Activated naive CD4-positive, alpha-beta T cell treated with anti-CD3 and anti-CD28 coated beads for 36 hours (primary cell): ENCODE measurements at places on chromosomes 6 and 20. TPM values are rescaled to one million over a fixed set of nuclear protein-coding genes. Genes with fewer than 3 reads are reported as not detected.

DNA sequence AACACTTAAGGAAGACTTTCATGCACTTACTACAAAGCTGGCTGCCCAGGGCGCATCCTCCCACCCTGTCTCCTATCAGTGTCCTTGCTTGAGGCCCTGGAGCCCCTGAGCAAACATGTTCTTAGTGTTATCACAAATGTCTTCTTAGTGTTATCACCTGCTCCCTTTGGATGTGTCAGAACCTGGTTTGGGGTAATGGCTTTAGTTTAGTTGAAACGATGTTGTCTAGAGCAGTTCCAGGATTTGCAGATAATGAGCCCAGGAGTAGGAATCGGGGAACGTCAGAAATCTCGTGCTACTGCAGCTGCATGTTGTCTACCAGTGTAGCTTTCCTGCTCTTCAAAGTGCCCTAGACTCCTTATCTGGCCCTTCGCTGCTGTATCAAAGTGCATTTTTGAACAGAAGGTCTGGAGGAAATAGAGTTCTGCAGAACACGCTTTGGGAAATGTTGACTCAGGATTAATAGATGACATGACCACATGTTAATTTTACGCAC lies 69.6 kb downstream of the PHACTR2 start:
- no peaks in the 10 kb centered on the region for H3K27me3 ChIP-seq
- H3K36me3 ChIP-seq: no peaks in the 10 kb centered on the region
- H3K4me3 ChIP-seq: no peak overlapping the region
- no peak overlapping the region for H3K27ac ChIP-seq
- DNase-seq: no peak

GRCh38 chr6:38723783-38724182 lies 8.7 kb downstream of the DNAH8 start:
- peaks cover 16% of the 10 kb centered on the region for H3K27me3 ChIP-seq
- peaks cover 9% of the 10 kb centered on the region for H3K4me1 ChIP-seq
- peak overlapping the region; percentile 54 for H3K27ac ChIP-seq

GRCh38 chr6:56839533-56840183 lies 115.2 kb upstream of the BEND6 start:
- H3K27ac ChIP-seq: no peak overlapping the region
- H3K27me3 ChIP-seq: peaks cover 52% of the 10 kb centered on the region
- no peaks in the 10 kb centered on the region for H3K36me3 ChIP-seq
- no peak overlapping the region for H3K4me3 ChIP-seq

DNA sequence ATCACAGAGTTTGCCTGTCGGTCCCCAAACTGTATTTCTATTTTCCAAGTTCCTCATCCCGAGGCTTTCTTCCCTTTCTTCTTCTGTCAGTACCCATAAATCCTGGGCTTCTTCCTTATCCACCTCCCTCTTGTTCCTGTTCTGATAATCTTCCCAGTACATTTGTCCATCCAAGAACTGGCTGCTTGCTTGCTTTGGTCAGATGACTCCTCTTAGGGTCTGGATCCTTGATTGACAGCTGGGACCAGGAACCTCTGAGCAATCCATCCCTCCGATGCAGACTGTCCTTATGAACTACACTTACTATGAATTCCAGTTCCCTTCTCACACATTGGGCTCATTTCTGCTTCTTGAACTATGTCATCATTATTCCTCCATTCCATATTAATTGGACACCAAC lies 275.3 kb upstream of the CITED2 start:
- no peaks in the 10 kb centered on the region for H3K27me3 ChIP-seq
- no peak overlapping the region for H3K27ac ChIP-seq
- H3K4me3 ChIP-seq: no peak overlapping the region
- no peaks in the 10 kb centered on the region for H3K4me1 ChIP-seq
- no peak for DNase-seq
- no peaks in the 10 kb centered on the region for H3K36me3 ChIP-seq

DNA sequence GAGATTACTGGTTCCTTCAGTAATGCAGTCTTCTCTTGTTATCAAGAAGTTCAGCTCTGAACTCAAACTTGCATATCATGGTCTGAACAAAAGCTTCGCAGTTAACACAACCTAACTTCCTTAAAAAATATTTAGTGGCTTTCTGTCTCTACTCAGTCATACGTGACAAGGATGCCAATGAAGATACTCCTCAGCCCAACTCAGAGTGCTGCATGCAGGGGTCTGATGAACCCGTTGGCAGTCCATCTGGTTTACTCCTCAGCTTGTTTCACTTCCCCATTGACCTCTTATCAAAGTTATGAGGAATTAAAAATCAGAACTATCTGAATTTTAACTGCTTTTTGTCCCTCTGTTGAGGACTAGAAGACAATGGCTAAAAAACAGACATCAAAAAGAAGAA lies 56.6 kb upstream of the RIN2 start:
- no peak for DNase-seq
- H3K27ac ChIP-seq: no peak overlapping the region
- peaks cover 4% of the 10 kb centered on the region for H3K27me3 ChIP-seq
- no peak overlapping the region for H3K4me3 ChIP-seq
- H3K36me3 ChIP-seq: no peaks in the 10 kb centered on the region

GRCh38 chr6:110329714-110330436 lies 28.3 kb downstream of the METTL24 start:
- H3K4me3 ChIP-seq: no peak overlapping the region
- no peaks in the 10 kb centered on the region for H3K36me3 ChIP-seq
- no peaks in the 10 kb centered on the region for H3K4me1 ChIP-seq
- H3K27ac ChIP-seq: no peak overlapping the region
- no peaks in the 10 kb centered on the region for H3K27me3 ChIP-seq
- no peak for DNase-seq

DNA sequence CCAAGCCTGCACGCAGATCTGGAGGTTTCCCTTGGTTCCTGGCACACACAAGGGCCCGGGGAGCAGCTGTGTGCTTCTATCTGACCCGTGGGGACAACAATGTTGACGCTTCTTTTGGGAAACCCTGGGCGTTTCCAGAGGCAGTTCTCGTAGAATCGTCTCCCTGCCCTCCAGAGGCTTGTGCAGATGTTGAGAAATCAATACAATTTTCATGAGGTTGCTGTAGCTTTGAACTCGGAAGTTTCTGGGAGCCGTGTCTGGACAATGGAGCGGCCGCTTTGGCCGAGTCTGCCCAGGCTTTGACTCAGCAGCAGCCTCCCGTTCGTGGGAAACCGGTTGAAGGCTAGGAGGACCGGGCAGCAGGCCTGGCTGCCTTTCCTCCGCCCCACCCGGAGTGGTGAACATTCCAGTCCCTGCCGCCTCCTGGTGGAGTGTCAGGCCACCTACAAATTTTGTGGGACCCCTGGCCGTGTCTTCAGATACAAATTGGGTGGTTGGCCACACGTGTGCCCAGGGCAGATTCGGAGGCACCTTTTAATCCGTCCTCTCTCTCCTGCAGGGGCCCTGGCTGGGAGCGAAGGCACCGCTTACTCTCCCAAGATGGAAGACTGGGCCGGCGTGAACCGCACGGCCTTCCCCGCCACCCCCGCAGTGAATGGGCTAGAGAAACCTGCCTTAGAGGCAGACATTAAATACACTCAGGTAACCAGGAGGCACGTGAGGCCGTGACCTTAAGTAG lies 2.7 kb downstream of the PAX1 start:
- peaks cover 5% of the 10 kb centered on the region for H3K4me1 ChIP-seq
- H3K27me3 ChIP-seq: peaks cover 68% of the 10 kb centered on the region
- H3K36me3 ChIP-seq: peaks cover 2% of the 10 kb centered on the region
- H3K27ac ChIP-seq: no peak overlapping the region

GRCh38 chr20:19449051-19449450 lies 236.6 kb downstream of the SLC24A3 start:
- H3K4me3 ChIP-seq: no peak overlapping the region
- no peaks in the 10 kb centered on the region for H3K27me3 ChIP-seq
- peaks cover 6% of the 10 kb centered on the region for H3K4me1 ChIP-seq
- H3K27ac ChIP-seq: no peak overlapping the region
- no peak for DNase-seq

GRCh38 chr6:43698584-43699349 lies 11.2 kb upstream of the MRPS18A start:
- H3K27me3 ChIP-seq: peaks cover 9% of the 10 kb centered on the region
- no peak overlapping the region for H3K4me3 ChIP-seq
- no peaks in the 10 kb centered on the region for H3K36me3 ChIP-seq
- no peaks in the 10 kb centered on the region for H3K4me1 ChIP-seq
- no peak overlapping the region for H3K27ac ChIP-seq
- no peak for DNase-seq

GRCh38 chr6:158593670-158594069 lies 33.8 kb downstream of the TMEM181 start:
- DNase-seq: no peak
- no peak overlapping the region for H3K4me3 ChIP-seq
- peaks cover 11% of the 10 kb centered on the region for H3K4me1 ChIP-seq
- H3K27me3 ChIP-seq: no peaks in the 10 kb centered on the region
- no peak overlapping the region for H3K27ac ChIP-seq
- peaks cover 22% of the 10 kb centered on the region for H3K36me3 ChIP-seq

- no peaks in the 10 kb centered on the region for H3K27me3 ChIP-seq
- H3K4me1 ChIP-seq: no peaks in the 10 kb centered on the region
- no peak overlapping the region for H3K27ac ChIP-seq
- DNase-seq: no peak
- no peaks in the 10 kb centered on the region for H3K36me3 ChIP-seq
Observed at GRCh38 chr6:43871933-43872332, 101.9 kb downstream of the VEGFA start.

GRCh38 chr6:141830530-141830929 lies 302.2 kb upstream of the GJE1 start:
- no peak overlapping the region for H3K4me3 ChIP-seq
- H3K4me1 ChIP-seq: no peaks in the 10 kb centered on the region
- H3K27me3 ChIP-seq: no peaks in the 10 kb centered on the region
- no peak overlapping the region for H3K27ac ChIP-seq
- no peak for DNase-seq
- H3K36me3 ChIP-seq: no peaks in the 10 kb centered on the region

DNA sequence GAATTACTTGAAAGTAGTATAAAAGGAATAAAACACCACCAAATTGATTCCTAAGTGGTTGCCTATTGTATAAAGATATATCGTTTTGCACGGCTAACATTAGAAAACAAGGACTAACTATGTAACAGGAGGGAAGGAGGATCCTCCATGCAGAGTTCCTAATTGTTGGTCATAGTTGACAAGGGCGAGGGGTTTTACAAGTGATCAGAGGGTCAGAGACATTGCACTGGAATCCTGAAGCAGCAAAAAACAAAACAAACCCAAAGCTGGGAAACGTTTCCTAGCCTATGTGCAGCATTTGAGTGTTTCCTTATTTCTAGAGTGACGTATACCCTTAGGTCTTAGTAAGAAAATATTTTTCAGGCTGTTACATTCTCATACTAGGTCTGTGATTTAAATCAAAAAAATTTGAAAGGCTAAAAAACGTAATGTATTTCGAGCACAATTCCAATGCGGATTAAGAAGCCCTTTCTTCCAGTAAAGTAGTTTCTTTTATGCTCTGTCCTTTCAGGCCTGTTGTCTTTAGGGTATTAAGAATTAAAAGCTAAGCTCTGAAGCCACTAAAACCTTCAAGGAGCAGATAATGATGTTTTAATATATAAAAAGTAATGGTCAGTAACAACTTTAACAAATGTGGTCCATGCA lies 373.8 kb upstream of the MMS22L start:
- H3K27me3 ChIP-seq: no peaks in the 10 kb centered on the region
- H3K4me3 ChIP-seq: no peak overlapping the region
- H3K27ac ChIP-seq: no peak overlapping the region
- H3K4me1 ChIP-seq: no peaks in the 10 kb centered on the region
- no peak for DNase-seq

DNA sequence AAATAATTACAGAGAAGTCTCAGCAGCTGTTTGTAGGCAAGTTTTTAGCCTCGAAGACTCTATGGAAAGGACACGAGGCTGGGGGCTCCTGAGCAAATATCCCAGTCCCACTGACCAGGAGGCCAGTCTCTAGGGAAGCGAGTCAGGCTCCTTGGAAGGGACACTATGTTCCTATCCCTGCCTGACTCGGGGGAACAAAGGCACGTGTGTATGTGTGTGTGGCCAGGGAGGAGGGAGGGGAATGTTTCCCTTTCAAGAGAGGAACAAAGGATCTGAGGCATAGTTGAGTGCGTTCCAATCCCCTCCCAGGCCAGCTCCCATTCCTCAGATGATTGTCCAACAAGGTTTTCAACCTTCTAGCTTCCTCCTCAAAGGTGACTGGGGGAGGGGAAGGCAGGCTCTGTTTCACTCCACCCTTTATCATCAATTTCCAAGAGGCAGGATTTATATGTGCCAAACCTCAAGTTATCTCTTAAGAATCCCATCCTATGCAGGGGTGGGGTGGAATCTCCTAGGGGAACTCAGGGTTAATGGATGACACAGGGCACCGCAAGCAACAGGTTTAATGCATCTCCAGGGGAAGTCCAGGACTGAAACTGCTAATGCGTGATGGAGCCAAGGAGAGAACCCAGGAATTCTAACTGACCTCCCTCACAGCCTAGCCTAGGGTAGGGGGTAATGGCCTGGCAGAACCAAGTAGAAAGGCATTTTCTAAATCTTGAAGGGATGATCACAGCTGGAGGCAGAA lies 9.9 kb downstream of the BCL2L1 start:
- no peak for DNase-seq
- H3K27ac ChIP-seq: peak overlapping the region; percentile 99
- H3K27me3 ChIP-seq: no peaks in the 10 kb centered on the region
- peaks cover 84% of the 10 kb centered on the region for H3K36me3 ChIP-seq

DNA sequence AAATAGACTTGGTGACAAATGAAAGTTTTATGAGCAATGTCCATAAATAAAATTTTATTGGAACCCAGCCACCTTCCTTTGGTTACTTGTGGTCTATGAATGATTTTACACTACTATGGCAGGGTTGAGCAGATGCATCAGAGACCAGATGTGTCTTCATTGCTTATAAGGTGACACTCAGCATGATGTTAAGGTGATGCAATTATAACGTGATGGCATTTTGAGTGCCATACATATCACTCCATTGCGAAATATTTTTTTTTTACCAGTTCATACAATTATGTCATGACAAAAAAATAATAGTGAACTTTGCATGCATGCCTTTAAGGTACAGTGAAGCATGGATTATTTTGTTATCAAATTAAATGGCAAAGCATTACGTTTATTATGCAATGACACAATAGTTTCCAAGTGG lies 96.0 kb downstream of the ADTRP start:
- no peak for DNase-seq
- H3K27ac ChIP-seq: no peak overlapping the region
- peaks cover 1% of the 10 kb centered on the region for H3K36me3 ChIP-seq
- H3K27me3 ChIP-seq: no peaks in the 10 kb centered on the region

TPD52L1 gene
- 5.6 TPM for total RNA-seq

ANGPT4 gene
- total RNA-seq: not detected

NHLRC1 gene
- 0.25 TPM for total RNA-seq

PSORS1C1 gene
- total RNA-seq: 0.40 TPM

ZBTB46 gene
- 0.20 TPM for total RNA-seq

RIPPLY2 gene
- total RNA-seq: not detected

HLA-DQB1 gene
- total RNA-seq: 7.4 TPM
